ENCODE measurements at places on chromosomes 3 and 15.

DNA sequence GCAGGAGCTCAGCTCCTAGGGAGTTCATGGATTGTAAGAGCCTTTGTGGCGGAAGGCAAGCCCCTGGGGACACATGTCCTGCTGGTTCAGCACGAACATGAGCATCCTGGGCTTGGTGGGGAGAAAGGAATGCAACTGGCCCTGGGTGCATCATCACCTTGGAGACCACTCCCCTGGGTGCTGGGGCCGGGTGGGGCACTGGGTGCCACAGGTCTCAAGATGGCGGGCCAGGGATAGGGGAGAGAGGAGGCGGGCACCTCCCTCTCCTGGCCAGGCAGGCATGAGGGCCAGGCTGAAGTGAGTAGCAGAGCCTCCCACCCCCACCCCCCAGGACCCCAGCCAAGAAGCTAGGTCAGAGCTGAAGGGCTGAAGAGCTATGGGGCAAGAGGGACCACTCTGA lies 768 bp downstream of the PCBP4 start:
- DNase-seq: no peak

GRCh38 chr15:55613727-55614126 lies 25.6 kb upstream of the PYGO1 start:
- DNase-seq: no peak

GRCh38 chr3:23740517-23740965 lies 65.2 kb upstream of the UBE2E1 start:
- no peak for DNase-seq

- no peak for DNase-seq
Observed at GRCh38 chr3:177358977-177359592, 161.8 kb upstream of the TBL1XR1 start.

GRCh38 chr3:24020036-24020691 lies 75.1 kb downstream of the NR1D2 start:
- no peak for DNase-seq

DNA sequence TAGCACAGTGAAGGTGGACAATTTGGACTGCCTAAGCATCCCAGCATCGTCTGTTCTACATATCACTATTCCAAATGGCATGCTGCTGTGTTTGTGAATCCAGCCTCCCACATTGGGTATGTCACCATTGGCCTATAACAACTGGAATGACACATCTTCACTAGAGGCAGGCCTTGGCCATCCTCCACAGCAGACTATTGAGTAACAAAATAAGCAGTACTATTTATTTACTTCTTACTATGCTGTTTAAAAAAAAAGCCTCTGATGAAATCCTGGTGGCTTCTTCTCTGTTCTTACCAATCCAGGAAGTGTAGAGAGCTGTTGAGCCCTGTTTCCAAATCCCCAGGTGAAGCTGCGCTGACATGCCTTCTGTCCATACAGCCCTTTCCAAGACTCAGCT lies 30.6 kb upstream of the CERS3 start:
- DNase-seq: no peak

DNA sequence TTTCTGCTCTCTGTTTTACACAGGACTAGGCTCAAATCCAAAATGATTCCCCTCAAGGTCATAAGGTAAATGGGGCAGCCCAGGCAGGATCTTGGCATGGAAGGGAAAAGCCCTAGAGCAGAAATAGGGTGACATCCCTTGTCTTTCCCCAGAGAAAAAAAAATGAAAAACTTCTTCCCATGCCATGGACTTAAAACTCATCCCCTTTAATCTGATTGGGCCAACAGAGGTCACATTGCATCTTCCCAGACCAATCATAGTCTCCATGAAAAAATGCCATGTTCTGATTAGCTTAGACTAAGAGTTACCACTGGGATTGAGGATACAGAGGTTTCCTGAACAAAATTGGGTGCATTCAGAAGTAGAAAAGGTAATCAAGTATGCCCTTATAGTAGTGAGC lies 241.3 kb upstream of the LRTM1 start:
- no peak for DNase-seq

DNA sequence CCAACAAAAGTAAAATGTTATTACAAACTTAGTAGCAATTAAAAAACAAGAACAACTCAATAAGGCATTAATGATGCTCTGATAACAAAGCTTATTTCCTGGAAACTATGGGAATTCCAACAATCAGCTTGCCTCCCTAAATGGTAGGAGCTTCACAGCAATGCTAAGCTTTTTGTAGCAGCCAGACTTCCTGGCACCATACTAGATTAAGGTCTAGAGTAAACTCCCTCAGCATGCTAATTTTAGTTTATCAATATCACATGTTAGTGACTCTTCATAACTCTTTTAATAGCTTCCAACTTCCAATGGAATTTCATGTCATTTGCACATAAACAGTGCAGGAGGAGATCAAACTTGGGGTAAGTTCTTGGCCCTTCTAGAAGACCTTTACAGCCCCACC lies 782.0 kb downstream of the MCTP2 start:
- DNase-seq: no peak

DNA sequence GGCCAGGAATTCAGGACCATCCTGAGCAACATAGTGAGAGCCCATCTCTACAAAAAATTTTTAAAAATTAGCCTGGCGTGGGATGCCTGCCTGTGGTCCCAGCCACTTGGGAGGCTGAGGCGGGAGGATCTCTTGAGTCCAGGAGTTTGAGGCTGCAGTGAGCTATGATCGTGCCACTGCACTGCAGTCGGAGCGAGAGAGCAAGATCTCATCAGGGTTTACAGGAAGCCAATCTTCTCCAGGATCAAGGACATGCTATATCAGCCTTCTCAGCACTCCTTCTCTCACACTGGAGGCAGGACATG lies 451 bp upstream of the STOML1 start:
- no peak for DNase-seq

DNA sequence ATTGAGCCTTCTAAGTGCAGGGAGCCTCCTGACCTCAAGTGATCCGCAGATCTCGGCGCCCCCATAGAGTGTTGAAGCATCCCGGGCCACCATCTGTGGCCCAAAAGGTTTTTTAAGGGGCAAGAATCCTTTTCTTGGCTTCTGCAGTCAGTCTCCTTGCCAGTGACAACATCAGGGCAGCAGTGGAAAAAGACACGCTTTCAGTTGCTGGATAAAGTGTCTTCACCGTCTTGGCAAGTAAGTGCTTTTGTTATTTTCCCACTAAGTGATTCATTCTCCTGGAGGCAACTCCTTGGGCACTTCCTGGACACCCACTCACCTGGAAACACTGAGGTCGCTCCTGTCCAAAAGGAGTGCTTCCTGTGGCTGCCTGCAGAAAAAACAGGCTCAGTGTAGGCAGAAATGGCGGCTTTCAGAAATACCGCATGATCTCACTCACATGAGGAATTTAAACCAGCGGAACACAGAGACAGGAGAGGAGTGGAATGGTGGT lies 71.7 kb upstream of the ABHD2 start:
- no peak for DNase-seq

DNA sequence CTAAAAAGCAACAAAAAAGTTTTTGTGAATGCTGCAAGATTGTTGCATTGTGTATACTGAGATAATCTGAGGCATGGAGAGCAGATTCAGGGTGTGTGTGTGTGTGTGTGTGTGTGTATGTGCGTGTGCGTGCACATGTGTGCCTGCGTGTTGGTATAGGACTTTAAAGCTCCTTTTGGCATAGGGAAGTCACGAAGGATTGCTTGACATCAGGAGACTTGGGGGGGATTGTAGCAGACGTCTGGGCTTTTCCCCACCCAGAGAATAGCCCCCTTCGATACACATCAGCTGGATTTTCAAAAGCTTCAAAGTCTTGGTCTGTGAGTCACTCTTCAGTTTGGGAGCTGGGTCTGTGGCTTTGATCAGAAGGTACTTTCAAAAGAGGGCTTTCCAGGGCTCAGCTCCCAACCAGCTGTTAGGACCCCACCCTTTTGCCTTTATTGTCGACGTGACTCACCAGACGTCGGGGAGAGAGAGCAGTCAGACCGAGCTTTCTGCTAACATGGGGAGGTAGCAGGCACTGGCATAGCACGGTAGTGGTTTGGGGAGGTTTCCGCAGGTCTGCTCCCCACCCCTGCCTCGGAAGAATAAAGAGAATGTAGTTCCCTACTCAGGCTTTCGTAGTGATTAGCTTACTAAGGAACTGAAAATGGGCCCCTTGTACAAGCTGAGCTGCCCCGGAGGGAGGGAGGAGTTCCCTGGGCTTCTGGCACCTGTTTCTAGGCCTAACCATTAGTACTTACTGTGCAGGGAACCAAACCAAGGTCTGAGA lies 4.7 kb downstream of the BHLHE40 start:
- DNase-seq: no peak

DNA sequence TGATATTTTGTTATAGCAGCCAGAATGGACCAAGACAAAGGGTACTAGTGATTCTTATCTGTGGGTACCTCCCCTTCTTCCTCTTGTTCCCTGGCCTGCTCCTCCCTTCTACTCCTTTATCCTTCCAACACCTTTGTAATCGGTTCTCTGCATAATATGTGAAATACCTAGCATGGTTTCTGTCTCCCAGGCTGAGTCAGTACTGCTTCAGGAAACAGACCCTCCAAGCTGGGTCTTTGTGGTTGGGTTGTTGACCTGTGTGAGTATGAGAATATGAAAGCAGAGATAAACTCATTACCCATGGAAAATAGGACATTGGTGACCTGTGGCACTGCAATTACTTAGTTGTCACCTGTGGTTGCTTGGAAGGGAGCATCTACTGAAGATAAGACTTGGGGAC lies 69.3 kb upstream of the KLF13 start:
- DNase-seq: no peak

GRCh38 chr3:194554473-194555123 lies 67.8 kb upstream of the ATP13A3 start:
- DNase-seq: no peak

GRCh38 chr3:128858167-128858566 lies 21.3 kb upstream of the ACAD9 start:
- DNase-seq: no peak

DNA sequence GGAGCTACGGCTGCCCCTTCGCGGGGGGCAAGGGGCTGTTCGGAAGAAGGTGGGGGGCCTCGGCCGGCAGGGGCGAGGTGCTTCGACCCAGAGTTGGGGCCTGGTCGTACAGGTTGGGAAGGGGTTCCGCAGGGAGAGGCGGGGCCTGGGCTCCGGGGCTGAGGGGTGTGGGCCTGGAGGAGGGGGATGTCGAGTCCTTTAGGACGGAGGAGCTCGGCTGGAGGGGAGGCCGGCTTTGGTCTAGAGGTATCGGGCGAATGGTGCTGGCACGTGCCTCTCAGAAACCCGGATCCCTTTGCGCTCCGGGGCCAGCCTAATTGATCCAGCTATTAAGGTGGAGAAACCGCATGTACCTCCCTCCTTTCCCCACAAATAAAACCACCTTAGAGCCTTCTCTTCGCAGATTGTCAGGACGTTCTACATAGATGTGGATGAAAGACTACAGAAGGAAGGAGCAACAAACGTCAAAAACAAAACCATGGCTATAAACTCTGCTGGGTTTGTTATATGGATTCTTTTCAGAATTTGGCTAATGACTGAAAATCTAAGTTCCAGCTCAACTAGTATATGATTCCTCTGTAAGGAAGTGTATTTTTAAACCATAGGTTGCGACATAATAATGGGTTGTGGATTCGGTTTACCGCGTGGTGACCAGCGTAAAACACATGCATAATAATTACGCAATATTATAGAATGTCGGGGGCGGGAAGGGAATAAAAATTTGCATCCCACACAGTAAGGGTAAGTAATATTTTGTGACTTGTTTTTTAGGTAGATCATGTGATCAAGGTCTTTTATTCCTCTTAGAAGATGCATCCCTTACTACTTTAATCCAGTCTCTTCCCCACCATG lies 644 bp upstream of the NGLY1 start:
- DNase-seq: peak; percentile 61

- DNase-seq: no peak
Observed at GRCh38 chr3:6504347-6504746, 356.6 kb upstream of the GRM7 start.

GRCh38 chr3:4894891-4895530 lies 84.2 kb upstream of the BHLHE40 start:
- DNase-seq: no peak

DNA sequence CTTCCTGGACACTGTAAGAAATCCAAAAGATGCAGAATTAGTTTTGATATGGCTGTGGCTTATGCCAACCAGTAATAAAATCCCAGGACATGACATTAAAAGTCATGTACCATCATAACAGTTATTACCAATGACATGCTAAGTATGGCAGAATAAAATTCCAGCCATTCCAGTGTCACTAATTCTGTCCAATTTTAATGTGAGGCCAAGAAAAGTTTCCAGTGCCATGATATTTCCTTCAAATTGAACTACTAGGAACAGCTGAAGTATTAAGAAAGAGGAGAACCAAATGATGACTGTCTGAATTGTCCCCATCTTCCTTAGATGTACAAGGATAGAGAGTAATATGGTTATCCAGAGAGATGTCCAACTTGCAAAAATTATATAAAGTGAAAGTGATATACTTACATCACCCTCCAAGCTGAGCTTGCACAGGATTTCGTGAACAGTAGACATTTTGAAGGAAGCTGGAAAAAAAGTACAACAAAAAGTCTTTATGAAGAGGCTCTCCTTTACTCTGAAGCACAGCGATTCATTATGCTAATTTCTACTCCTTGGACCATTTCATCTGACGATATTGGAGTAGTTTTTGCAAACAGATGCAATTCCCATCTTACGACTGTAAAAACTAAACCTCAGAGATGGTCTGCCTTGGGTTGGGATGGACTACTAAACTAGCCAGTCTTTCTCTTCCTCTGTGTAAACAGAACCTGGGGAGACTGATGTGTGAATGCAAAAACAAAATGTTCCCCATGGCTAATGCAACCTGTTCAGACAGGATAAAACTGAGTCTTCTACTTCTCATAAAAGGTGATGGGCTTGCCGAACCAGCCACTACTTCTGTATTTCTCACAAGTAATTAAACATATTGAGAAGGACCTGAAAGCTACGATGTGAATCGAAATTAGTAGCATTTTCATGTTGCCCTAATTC lies 11.9 kb downstream of the ANXA2 start:
- DNase-seq: no peak
